ENCODE measurements at places on chromosomes 4 and X.
A peak's percentile ranks its signal among the peaks of the same experiment; 100 is the strongest.

- DNase-seq: no peak
These were observed 74.0 kb upstream of the OGT start for GRCh38 chrX:71458866-71459265.

- DNase-seq: no peak
These were observed 48.1 kb downstream of the SRPX start for GRCh38 chrX:38172596-38172995.

DNA sequence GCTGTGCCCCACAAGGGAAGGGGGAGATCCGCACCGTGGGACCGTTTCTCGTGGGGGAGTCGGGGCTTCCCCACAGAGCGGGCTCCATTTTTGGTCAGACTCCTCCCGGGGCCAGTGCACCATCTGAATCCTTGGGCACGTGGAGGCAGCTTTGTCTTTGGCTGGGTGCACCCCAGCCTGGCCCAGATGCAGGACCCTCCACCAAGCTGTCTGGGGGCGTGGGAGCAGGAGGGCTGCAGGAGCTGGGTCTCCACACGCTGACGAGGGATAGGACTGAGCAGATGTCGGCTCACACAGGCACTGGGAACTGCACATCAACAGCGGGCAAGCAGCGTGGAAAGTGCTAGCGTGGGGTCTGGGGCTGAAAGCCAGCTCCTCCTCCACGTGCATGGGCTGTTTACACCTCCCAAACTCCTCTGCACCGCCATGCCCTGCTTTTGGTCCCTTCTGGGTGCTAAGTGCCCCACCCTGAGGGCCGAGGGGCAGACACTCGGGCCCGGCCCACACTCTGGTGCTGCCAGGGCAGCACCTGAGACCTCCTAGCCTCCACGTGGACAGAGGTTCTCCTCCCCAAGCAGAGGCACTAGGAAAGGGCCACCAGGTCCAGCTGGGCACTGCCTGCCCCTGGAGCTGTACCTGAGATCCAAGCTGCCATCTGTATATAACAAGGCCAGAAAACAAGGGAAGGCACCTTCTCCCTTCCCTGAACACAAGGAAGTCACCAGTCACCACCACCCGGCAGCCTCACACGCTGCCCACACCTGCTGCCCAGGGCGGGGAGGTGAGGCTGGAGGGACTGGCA, 13.8 kb downstream of the DGKQ start:
- no peak for DNase-seq

DNA sequence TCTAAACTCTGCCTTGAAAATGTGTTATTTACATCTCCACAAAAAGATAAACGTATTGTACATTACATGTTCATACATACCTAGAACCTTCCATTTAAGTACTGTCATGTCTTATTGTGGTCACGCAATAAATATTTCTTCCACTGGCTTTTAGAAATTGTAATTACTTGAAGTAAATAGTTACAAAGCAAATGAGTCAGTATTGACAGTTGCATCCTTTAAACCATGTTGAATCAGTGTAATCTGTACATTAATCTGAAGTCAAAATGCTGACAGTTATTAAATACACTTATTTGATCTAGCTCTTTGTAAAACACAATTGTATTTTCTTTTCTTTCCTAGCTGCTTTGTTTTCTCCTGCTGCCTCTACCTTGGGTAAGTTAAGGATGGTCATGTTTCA, 446.7 kb downstream of the EPHA5 start:
- no peak for DNase-seq

DNA sequence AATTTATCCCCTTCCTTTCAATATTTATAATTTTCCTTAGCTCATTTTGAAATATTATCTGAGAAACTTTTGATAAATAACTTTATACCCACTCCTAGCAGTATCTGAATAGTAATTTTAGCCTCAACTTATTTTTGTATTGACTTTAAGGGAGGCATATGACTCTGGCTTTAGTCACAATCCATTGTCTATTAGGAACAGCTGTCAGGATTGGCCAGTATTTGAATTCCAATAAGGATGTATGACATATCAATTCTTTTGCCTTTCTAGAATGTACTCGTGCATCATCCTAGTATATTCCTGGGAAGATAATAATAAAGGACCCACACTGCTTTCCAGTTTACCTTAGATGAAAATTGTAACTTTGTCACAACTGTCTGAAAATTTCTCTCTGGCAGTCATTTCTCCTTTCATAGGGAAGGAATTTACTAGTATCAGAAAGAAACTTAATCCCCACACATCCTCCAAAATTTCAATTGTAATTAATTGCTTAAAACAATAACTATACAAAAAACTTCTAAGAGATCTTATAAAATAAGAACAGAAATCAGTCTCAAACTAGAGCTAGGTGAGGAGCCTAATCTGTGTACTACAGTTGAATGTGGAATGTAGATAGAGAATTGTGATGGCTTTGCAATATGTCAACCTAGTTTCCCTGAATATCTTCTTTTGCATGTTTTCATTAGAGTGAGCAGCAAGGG, 121.0 kb upstream of the EPHA5 start:
- no peak for DNase-seq

- DNase-seq: no peak
These were observed 1504.8 kb downstream of the C4orf33 start for GRCh38 chr4:130600706-130601105.

DNA sequence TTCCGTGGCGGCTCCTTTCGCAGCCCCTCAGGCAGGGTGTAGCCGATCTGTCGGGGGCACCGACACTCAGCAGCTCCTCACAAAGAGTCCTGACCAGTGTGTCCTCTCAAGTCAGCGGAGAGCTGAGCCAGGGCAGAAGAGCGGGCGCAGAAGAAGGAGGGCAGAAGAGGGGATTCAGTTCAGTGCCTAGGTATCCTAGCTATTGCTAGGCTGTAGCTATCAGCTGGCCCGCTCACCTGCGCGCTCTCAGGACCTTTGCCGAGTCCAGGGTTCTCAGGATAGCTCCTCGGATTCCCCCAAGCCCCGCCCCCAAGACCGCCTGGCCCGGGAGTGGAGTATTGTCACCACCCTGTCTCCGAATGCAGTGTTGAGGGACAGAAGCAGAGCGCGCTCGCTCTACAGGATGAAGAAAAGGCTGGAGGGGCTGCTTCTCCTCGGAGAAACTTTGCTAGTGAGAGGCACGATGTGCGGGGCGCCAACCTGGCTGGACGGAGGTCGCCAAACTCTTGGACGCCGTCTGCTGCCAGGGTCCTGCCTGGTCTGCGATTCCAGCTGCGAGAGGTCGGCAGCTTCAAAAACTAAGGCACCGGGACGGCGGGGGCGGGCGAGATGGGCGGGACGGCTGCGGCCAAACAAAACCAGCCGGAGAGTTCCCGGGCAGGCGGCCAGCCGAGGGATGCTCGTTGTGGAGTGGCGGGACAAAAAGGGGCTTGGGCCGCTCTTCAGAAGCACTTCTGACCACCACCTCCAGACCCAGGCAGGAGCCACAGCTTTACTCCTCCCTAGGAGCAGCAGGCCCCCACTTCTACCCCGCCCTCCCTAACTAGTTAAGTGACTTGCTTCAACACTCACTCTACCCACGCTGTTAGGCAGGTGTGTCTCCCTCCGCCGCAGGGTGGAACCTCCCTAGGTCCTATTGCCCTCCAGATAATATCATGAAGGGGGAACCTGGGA, at the start of gene XKRX:
Gene XKRX, minus strand, starts transcription at position 258 of the 954 bp plus-strand sequence. CDS start 613 bp downstream, outside the sequence.
- peak; percentile 16 for DNase-seq

DNA sequence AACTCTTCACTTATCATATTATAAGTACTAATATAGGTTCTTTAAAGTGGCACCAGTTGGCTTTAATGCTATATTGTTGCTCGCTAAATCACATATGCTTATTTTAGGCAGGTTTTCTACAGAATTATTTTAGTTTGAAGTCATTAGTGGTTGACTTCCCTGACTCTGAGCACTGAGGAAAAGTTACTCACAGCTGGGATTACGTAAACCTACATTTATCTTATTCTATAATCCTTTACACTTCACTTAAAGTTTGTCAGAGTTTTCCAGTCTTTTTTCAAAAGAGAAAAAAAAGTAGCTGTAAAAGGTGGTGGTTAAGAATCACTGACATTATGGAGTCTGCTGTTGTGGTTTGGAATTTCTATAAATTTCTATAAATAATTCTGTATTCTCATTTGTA, 5.8 kb downstream of the UGT2B4 start:
- no peak for DNase-seq

DNA sequence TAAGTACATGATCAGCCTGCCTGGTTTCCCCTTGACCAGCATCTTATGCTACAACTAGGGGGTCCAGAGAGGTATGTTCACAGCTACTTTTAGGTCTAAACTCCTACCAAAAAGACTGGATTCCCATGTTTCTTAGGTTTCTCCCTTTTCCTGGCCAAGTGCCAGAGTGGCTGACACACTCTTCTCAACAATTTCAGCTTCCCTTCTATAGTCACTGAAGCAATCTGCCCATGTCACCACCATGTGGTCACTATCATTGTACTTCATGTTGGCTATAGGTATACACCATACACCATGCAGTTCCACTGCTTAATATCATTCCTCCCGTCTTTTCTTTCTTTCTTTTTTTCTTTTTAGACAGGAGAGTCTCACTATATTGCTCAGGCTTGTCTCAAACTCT, 66.9 kb downstream of the KLHL13 start:
- no peak for DNase-seq

- DNase-seq: no peak
These were observed 11.1 kb downstream of the TREX2 start for GRCh38 chrX:153434801-153435200.

GRCh38 chrX:9341291-9342201, 123.3 kb upstream of the TBL1X start:
- DNase-seq: no peak

GRCh38 chrX:47629419-47630200, at the start of gene CFP:
Gene CFP (minus strand): TSS chrX:47629930. CDS start chrX:47629844, 86 bp downstream.
- DNase-seq: no peak

GRCh38 chr4:15158406-15159091, 156.3 kb downstream of the CPEB2 start:
- DNase-seq: no peak

DNA sequence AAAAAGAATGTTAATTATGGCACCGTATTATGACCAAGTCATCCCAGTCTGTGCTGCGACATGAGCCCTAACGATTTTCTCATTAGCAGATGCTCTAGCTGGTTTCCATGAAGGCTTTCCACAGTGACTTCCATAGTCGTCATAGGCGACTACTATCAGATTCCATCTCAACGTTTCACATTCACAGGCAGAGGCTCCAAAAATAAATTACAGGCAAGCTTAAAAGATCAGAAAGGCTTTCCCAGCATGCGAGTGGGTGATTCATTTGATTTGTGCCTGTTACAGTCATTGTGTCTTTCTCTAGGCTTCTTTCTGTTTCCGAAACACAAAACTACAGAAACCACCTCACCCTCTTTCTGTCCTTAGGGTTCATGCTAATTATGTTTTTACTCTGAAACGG, 43.2 kb downstream of the PALLD start:
- no peak for DNase-seq

- DNase-seq: no peak
These were observed 4.6 kb upstream of the GPR34 start for GRCh38 chrX:41684138-41684537.

DNA sequence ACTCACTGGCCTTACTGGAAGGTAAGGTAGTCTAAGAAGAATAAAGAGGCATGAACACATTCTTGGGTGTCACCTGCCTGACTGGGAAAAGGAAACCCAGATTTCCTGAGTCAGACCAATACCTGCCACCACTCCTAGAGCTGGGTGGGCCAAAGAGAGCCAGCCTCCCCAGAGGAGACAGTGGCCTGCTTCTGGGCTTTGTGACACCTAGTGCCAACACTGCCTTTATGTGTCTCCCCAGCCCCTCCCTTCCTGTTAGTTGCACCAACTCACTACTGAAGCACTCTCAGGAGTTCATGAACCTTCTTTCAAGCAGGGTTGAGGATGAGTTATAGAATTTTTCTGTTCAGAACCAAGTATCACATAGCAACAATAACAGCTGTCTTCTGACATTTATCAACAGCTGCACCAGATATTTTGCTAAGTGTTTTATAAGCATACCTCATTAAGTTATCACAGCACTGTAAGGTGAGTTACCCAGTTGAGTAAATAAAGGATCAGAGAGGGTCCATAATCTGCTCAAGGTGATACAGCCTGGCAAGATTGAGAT, 77.6 kb upstream of the ETNPPL start:
- no peak for DNase-seq

GRCh38 chrX:67784712-67785111, 240.9 kb downstream of the AR start:
- no peak for DNase-seq

- no peak for DNase-seq
These were observed 124.8 kb upstream of the KLF8 start for GRCh38 chrX:56107320-56107719.

DNA sequence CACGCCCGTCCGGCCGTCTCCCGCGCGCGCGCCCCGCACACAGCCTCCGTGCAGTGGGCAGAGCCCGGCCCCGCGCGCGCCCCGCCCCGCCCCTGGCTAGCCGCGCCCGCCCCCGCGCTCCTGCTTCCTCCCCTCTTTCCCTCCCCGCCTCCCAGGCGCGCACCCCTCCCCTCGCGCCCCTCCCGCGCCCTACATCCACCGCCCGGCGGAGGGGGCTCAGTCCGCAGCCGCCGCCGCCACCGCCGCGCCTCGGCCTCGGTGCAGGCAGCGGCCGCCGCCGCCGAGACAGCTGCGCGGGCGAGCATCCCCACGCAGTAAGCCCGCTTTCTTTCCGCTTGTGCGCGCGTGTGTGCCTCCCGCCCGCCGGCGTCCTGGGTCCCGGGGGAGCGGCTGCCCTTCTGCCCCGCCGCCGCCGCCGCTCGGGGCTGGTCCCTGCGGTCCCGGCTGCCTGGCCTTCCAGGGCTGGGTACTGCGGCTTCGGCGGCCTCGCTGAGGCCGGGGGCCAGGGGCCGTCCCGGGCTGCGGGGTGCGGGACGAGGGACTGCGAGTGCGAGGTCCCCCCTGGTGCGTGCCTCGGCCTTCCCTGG, at the start of gene FHL1:
Gene FHL1, plus strand, starts transcription at position 219 of the 587 bp plus-strand sequence.
- peak; percentile 33 for DNase-seq

- DNase-seq: no peak
These were observed 4.7 kb upstream of the NEUROG2 start for GRCh38 chr4:112520598-112521122.

DNA sequence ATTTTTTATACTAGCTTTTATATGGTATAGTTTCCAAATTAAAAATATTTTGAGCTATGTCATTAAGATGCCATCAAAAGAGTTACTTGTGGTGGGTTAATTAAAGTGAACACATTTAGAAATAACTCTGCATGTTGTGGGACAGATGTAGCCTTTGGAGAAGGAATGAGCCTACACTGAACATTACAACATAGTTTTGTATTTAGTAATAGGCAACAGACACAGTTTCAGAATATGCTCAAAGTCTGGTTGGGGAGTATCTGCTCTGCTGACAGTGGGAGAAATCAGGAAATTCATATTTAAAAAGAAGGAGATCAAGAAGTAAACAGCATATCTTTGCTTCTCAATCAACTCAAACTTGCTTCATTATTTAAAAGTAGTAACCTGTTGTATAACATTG, 23.7 kb downstream of the EMCN start:
- no peak for DNase-seq

- DNase-seq: no peak
These were observed 7.6 kb downstream of the WFS1 start for GRCh38 chr4:6277139-6277802.

DNA sequence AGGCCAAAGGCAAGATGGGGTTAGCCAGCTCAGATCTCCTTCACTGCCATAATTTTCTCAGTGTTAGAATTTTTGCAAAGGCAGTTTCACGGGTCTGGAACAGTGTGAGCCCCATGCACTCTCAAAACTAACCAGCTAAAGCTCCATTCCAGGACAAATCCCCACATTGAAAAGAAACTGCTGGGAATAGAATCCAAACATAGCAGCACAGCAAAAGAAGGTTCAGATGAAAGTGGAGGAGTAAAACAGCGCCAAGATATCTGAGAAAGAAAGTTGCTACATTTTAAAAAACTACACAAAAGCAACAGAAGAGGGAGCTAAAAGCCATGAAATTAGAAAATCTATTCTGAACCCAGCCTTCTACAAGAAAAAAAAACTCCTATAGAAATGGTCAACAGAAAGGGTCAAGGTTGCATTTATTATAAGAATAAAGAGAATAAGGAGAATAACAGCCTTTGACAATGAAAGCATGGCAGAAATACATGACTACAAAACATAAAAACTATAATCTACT, 39.6 kb upstream of the SLC7A3 start:
- DNase-seq: no peak
